Myocyte (in vitro differentiated cells): ENCODE measurements at places on chromosomes 4 and X. TPM values are rescaled to one million over a fixed set of nuclear protein-coding genes. Genes with fewer than 3 reads are reported as not detected.

Gene KLF3
- 12.5 and 15.7 TPM in 2 replicates for total RNA-seq

GRCh38 chr4:165600959-165601683 is 222.3 kb downstream of the CPE start:
- DNase-seq = no peak

Gene CXorf51B
- not detected in 2 replicates for total RNA-seq

Gene ARHGEF38
- total RNA-seq = 0.13 and 0.47 TPM in 2 replicates

DNA sequence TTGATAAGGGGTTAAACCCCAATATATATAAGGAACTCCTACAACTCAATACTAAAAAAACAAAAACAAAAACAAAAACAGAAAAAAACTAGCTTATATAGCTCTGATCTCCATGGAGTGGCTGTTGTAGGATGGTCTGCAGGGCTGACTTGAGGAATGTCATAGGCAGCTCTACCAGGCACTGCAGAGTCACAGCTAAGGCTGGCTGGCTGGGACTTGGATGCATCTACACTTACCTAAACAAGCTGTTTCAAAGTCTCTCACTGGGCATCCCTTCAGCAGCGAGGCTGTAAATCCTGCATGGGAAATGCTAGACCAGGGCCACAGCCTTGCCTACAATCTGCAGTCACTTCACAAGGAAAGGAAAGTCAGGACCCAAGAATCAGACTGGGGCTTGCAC is 61.3 kb downstream of the HOPX start:
- DNase-seq = no peak

DNA sequence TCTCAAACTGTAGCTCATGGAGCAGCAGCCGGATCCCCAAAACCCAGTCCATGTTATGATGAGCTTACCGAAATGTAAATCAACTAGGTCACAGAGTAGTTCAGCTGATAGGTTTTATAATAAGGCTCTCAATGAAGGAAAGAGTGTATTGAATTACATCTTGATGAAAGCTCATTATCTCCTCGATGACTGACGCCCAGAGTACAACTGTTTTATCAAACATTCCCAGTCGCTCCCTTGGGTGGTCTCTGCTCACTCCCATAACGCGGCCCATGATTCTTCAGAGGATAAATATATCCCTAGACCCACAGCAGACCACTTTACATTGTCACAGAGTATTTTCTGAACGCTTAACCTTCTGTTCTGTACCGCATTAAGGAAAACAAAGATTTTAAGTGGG is 452.3 kb upstream of the GALNT7 start:
- DNase-seq = no peak

Gene AMBN
- not detected in 2 replicates for total RNA-seq

- DNase-seq = no peak
These were observed 528.6 kb downstream of the ANKRD50 start for GRCh38 chr4:124183926-124184325.

Gene GPC3
- total RNA-seq = not detected in 2 replicates

DNA sequence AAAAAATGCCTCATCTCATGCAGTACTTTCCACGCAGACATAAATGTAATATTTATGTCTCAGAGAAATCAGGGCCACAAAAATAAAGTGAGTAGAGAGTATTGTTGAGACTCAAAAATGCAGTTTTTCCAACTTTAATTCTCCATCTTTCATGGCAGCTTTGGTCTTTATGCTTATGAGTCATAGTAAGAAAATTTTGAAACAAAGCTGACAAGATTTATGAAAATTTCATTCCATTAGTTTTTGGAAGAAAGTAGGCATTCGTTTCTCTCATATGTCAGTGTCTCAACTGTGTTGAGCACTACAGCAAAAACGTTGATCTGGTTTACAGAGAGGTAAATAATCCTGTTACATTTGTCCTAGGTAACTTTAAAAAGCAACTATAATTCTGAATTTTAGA is 656.8 kb downstream of the IQCM start:
- DNase-seq = no peak

Gene SLAIN2
- 62.9 and 152 TPM in 2 replicates for total RNA-seq
